ENCODE measurements at places on chromosomes 11 and 22.

GRCh38 chr11:101508370-101508769 is 75.4 kb downstream of the TRPC6 start:
- DNase-seq, result no peak

DNA sequence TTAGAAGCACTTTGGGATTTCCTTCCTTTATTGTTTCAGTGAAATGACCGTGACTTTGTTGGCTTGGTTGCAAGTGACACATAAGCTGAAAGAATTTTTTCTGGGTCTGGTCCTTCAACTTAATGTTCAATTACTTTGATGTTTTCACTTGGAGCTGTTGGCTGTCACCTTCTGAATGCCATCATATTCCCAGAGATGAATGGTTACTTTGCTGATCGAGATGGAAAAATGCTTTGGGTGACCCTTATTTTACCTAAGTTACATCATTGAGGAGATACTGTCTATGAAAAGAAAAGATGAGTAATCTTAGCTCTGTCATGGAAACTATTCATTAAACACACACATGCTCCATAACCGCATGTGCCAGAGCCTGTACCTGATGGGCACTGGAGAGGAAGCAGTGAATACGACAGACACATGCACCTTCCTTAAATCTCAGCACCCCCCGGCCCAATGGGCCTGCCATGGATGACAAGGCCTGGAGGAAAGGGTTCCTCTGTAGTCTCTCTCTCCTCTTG is 76.9 kb downstream of the TENM4 start:
- DNase-seq, result no peak

DNA sequence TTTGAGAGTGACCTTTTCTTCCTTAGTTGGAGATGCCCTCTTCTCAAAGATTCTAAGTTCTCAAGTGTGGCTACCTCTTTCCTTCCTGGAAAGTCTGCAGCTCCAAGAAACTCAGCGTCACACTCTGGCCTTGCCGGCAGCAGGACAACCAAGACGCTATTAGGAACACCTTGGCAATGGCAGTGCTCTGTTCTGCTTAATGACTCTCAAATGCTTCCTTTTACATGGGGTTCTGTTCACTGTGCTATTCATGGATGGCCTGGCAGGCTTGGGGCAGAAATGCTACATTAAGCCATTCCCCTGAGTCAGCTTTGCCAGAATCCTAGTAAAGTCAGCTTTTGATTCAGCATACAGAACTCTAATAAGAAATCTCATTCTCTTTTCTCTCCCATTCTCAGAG is 25.9 kb downstream of the LARGE2 start:
- no peak for DNase-seq

GRCh38 chr11:61625525-61625924 is 44.6 kb upstream of the SYT7 start:
- no peak for DNase-seq

- no peak for DNase-seq
Observed at GRCh38 chr22:43266076-43266475, 77.1 kb downstream of the SCUBE1 start.

All from central memory CD4-positive, alpha-beta T cell (primary cell).